ENCODE measurements at places on chromosomes 4 and X.

GRCh38 chr4:55951191-55951922 is 2.6 kb downstream of the CEP135 start:
- DNase-seq = no peak

DNA sequence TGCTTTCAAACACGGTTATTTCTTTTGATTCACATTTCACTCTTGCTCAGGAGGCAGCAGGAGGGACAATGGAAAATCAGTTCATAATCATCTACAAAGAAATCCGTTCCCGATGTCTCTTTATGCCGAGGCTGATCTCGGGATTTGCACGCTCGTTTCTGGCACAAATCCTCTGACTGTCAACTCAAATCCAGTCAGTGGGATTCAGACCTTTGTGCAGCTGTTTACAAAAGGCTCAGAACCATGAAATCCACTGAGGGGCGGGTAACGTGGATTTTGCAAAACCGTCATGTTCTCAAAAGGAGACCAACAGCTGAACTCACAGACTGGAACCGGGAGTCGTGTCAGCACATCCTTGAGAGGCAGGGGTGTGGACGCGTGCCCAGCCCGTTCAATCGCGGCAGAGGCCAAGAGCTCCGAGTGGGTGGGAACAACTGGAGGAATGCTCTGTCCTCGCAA is 46.4 kb downstream of the ACOX3 start:
- no peak for DNase-seq

GRCh38 chr4:95290702-95291101 is 258.1 kb downstream of the UNC5C start:
- no peak for DNase-seq

DNA sequence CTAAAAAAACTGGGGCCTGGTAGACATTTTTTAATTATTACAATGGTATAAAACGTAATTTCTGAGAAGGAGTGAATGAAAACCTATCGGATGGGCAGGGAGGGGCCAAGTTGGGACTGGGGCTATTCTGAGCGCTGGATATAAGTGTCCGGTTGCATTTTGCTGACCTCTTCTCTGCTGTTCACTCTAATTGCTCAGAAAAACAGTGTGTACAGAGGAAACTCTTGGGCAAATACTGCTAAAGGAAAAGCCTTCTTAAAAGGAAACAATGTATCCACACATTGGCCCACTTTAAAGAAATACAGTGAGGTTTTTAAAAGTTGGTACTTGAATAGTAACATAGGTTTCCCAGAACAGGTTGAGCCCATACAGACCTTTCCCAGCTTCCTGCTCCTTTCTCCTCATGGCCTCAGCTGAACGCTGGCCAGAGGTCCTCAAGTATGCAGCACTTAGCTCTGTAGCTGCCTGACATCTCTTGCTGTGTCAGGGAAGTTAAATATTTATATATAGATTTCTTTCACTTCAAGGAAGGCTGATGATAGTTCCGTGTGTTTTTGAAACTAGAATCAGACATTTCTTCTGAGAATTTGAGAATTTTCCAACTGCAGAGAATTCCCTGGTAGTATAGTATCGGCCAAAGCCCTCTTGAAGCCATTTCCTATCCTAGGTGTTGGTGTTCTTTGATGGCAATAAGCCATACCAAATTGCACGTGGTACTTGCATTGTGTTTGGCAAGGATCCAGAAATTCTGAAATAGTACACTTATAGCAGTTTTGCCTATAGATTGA is 97.1 kb upstream of the SLC4A4 start:
- DNase-seq = no peak
